ENCODE measurements at places on chromosomes 4 and X. TPM values are rescaled to one million over a fixed set of nuclear protein-coding genes. Genes with fewer than 3 reads are reported as not detected.

- DNase-seq: no peak
Measured at GRCh38 chr4:94813221-94813620, 55.5 kb downstream of the BMPR1B start.

DNA sequence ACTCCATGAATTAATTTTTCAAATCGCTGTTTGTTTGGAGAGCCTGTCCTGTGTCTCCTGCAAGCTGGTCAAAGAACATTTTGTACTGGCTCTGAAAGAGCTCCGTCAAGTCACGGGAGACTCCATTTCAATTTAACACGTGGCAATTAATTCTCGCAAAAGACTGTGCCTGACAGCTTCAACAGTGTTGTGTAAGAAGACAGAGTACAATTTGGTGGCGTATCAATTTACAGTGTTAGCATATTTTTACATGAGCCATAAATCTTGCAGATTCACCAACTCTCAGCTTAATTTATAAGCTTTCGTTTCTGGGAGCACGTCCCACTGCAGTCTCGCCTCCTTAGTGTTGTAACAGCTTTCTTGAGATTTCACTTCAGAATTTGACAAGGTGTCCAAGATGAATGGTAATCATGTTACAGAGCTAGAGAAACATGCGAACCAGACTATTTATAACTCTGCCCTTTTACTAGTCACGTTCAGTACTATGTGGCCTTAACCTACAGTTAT, 70.8 kb downstream of the RWDD4 start:
- no peak for DNase-seq

DNA sequence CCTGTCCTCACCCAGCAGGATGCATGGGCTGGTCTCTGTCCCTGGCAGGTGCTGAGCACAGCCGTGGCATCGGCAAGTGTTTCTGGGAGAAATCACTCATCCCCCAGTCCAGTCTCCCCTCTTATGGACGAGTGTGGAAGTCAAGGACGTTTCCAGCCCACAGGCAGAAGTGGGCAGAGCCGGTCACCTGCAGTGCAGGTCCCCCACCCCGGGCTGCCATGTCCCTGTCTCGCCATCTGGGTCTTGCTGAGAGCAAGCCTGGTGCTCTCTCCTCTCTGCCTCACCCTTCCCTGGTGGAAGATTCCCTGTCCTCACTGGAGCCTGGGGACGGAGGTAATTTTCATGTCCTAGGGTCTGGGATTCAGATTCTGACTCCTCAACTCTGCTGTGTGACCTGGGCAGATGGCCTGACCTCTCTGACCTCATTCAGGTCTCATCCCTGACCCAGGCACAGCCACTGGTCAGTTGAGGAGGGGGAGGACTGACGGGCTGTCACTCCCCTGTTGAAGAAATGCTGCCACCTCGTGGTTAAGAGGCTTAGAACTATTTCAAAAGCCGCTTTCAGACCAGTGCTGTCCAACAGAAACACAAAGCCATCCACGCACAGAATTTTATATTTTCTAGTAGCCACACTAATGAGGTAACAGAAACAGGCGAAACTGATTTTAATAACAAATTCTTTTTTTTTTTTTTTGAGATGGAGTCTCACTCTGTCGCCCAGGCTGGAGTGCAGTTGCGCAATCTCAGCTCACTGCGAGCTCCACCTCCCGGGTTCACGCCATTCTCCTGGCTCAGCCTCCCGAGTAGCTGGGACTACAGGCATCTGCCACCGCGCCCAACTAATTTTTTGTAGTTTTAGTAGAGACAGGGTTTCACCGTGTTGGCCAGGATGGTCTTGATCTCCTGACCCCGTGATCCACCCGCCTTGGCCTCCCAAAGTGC, 1.8 kb downstream of the CPZ start:
- DNase-seq: no peak

DNA sequence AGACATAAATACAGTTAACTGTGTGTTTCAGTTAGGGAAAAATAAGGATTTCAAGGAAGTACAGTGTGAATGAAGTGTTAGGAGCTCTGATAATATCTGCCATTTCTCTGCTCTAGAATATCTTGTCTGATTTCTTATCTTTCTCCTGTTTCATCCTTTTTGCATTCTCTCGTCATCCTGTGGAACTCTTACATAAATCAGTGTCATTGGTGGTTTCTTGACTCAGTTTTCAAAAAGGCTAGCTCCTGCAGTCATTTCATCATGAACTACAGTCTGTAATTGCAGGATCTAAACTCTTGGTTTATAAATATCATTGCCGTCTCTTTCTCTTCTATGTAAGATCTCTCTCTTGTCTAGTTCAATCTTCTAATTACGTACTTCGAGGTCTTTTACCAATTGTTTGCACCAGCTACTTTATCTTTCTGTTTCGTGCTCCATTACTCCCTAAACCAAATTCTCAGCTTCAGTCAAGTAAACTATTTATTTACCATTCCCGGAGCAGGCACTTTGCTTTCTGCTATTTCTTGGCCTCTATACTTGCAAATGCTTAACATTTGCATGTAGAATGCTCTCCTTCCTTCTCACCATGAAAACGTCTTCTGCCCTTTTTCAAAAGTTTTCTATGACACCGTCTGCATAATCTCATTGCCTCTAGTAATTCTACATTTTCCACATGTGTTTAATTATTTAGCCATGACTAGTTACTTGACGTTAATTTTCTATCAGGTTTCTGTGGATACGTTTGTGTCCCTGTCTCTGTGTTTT, 294.0 kb downstream of the TENM3 start:
- no peak for DNase-seq

GRCh38 chrX:135737366-135738071, 24.1 kb downstream of the CT45A1 start:
- DNase-seq: no peak

- no peak for DNase-seq
Measured at GRCh38 chr4:150510176-150510865, 71.6 kb upstream of the MAB21L2 start.

- DNase-seq: no peak
Measured at GRCh38 chr4:75325318-75325979, 188.8 kb downstream of the RCHY1 start.

DNA sequence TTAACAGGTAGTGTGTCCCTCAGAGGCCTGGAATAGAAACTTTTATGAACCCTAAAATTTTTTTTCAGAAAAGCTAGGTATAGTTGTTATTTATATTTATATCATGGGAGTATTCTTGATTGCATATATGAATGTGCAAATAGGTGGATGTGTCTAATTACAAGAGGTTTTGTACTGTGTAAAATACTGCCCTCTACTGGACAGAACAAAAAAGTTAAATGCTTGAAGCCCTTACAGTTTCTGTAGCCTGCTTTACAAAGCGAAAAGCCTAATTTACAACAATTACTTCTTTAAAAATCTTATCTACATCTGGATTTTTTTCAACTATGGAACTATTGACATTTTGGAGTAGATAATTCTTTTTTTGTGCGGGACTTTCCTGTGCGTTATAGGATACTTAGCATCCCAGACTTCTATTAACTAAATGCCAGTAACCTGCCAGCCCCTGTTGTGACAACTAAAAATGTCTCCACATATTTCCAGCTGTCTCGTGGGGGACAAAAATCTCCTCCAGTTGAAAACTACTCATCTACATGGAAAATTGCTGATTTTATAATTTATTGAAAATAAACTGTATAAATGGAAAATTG, 35.1 kb downstream of the ENPEP start:
- DNase-seq: no peak

DNA sequence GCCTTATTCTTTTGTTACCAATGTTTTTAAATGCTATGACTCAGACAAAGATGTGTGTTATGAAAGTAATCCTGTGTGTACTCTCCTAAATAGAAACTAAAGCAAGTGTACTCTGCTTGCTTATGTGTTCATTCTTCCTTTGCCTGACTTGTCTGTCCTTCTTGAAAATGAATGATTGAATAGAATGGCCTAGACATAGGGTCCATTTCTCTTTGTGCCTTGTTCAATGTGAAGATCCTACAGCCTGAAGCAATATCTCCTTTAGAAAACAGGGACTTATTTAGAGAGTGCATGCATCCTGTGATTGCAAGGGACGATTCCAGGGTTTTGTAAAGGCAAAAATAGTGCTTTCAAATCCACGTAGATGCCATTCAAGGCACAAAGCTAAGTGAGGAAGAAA, 343.6 kb upstream of the TACR3 start:
- no peak for DNase-seq

DNA sequence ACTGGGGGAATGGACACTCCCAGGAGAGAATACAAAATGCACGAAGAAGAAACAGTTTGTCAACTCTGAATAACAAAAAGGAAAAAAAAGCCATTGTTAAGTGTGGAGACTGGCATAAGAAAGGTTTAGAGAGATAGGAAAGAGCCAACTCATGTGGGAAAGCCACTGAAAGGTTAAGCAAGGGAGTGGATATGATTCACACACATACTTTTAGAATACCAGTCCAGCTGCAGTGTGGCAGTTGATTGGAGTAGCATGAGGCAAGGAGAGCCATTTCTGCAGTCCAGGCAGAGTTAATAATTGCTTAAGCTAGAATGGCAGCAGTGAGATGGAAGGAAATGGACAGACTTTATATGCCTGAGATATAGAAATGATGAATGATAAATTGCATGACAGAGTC, 36.9 kb upstream of the ADAD1 start:
- no peak for DNase-seq

Gene TAF7L
- not detected for total RNA-seq
